Osteoblast (primary cell): ENCODE measurements at places on chromosomes 7 and 10.
A peak's percentile ranks its signal among the peaks of the same experiment; 100 is the strongest.

DNA sequence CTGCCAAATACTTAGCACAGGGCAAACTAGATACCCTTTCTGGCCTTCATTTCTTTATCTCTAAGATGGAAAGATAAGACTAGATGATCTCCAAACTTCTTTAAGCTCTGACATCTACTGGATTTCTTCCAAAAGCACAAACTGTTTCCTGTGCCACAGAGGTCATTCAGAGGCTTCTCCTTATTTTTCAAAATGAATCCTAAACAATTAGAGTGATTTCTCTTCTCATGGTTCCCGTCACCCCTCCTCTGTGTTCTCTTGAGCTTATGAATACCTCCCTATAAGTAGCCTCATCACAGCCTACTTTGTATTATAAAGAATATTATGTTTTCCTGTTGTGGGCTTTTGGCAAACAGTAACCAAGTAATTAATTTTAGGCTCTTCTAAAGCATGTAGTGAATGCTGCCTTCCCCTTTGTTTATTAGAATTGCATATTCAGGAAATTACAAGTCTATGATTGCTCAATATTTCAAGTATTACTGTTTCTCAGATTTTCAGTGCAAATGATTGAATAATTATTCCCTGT lies 179.5 kb downstream of the REEP3 start:
- no peak for DNase-seq

GRCh38 chr10:95306318-95306650 lies 15.5 kb upstream of the PDLIM1 start:
- DNase-seq, result no peak

DNA sequence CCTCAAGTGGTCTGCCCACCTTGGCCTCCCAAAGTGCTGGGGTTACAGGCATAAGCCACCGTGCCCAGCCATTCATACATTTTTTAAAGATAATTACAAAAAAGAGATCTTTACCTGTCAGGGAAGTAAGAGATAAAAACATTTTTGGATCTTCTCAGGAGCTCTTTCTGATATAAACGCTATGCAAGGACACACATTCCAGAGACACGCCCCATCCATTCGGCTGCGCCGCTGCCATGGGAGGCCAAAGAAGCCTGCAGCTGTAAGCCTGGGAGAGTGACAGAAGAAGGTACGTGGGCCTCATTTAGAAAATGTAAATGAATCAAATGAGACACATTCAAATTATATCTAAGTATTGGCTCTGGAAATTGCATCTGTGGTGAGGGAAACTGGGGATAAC lies 85.3 kb downstream of the LYZL1 start:
- DNase-seq, result no peak

DNA sequence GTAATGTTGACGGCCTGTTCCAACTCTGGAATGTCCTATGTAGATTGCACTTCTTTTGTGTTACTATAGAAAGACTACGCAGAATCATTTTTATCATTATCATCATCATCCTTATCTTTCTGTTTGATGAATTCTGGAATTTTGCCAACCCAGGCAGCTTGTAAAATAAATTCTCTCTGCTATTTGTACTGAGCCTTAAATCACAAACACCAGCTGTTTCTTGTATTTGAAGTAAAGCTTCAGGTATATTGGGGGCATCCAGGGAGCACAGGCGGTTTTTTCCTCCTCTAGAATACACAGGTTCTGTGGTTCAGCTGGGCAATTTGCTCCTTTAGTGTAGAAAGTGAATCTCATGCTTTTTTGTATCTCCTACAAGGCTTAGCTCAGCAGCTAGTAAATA lies 14.9 kb upstream of the CPA5 start:
- no peak for DNase-seq

DNA sequence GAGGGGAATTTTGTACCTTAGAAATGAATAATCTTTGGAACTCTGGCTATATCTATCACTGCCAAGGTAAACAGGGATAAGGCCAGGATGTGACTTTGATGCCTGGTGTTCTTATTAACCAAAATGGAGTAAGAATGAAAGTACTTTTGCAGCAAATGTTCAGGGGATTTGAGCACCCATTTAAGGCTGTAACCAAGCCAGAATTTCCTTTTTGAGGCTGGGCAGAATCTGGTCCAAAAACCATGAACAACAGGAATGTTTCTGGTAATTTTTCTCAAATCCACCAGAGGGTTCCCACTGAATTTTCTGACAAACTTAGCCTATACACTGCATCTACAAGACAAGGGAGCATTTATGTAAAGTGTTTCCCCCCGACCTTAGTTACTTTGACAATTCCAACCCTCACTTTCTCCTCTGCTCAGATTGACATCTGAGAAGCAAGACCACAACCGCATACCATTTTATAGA lies 120.6 kb downstream of the BAMBI start:
- no peak for DNase-seq

GRCh38 chr7:41709621-41710020 lies 6.7 kb upstream of the INHBA start:
- peak; percentile 92 for DNase-seq

GRCh38 chr10:132551808-132552130 lies 14.2 kb downstream of the INPP5A start:
- DNase-seq, result no peak

DNA sequence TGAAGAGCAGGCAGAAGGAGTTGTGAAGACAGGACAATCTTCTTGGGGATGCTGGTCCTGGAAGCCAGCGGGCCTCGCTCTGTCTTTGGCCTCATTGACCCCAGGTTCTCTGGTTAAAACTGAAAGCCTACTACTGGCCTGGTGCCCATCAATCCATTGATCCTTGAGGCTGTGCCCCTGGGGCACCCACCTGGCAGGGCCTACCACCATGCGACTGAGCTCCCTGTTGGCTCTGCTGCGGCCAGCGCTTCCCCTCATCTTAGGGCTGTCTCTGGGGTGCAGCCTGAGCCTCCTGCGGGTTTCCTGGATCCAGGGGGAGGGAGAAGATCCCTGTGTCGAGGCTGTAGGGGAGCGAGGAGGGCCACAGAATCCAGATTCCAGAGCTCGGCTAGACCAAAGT lies 1.5 kb downstream of the CHPF2 start:
- peak; percentile 30 for DNase-seq

DNA sequence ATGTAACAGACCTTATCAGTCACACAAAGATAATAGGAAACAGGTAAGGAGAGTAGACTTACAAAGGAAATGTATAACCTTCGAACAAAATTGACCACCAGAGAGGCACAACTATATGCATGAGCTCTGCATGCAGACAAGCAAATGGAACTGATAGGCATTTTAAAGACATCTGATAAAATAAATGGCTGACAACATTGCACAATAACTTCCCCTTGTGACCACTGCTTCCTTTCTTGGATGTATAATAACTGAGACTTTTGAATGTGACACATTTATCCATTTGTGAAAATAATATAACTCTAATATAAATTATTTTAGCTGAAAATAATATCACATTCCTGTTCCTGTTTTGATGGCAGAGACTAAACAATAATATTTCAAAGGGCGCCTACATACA lies 654.2 kb upstream of the STEAP1 start:
- no peak for DNase-seq

DNA sequence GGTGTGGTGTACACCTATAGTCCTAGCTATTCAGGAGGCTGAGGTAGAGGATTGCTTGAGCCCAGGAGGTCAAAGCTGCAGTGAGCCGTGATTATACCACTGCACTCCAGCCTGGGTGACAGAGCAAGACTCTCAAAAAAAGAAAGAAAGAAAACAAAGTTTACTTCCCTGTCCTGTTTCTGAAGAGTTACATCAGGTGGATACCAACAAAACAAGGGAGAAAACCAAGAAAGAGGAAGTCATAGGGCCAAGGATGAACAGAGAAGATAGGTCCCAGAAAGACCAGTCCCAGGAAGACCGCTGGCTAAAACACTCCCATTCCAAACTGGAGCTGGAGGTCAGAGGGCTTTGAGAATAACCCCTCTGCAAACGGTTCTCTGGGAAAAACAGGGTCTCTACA lies 13.5 kb downstream of the MACROH2A2 start:
- DNase-seq, result no peak

GRCh38 chr7:105149827-105150226 lies 135.8 kb downstream of the KMT2E start:
- DNase-seq, result peak; percentile 47

- DNase-seq, result no peak
These were observed 281.6 kb upstream of the ZMIZ1 start for GRCh38 chr10:78787125-78787524.

GRCh38 chr7:130701650-130702049 lies 15.3 kb upstream of the TSGA13 start:
- no peak for DNase-seq

DNA sequence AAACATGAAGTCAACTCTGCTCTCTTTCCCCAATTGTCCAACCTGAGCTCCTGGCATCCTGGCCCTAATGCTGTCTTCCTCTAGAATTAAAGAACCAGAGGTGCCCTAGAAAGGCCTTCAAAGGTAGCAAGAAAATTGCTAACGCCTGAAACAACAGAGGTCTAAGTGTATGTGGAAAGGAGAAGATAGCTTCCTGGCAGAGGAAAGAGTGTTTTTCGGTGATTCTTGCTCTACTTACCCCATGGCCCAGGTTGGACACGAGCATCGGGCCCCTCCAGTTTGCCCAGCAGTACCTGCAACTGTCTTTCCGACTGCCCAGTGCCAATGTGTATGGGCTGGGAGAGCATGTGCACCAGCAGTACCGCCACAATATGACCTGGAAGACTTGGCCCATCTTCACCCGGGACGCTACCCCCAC lies 22.2 kb downstream of the MGAM2 start:
- no peak for DNase-seq

GRCh38 chr10:62037166-62037831 lies 135.8 kb downstream of the ARID5B start:
- peak; percentile 41 for DNase-seq

DNA sequence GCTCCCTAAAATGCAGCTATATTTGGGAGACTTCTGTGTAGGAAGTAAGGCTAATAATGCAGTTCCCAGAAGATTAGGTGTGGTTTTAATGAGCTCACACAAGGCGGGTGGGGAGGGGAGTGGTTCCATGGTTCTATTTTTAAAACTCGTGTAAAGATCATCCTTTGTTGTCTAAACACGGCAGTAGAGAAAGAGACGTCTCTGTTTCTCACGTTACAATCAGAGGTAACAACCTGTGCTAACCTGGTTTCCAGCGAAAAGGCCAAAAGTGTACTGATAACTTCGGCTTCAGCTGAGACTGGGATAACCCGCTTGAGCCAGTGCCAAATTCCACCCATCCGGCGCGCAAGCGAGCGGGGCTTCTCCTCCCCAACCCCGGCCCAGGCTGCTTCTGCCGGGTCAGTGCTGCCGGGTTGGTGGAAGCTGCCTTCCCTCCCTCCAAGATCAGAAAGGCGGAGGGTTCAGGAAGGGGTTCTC lies 2.5 kb upstream of the MAP3K8 start:
- peak; percentile 76 for DNase-seq

DNA sequence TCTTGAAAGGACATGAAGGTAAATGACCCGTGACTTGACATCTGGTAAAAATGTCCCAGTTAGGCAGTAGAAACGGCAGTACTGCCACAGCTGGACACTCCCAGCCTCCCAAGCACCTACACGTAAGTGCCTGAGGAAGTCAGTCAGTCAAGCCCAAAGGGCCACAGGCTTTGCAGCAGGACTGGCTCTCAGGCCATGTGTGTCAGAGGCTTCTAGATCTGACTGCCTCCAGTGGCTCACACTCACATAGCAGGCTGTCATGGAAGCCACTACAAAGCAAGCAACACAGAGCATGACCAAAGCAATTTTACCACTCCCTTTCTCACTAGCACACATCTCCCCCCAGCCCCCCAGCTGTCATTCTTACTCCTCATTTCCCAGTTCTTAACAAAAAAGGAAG lies 17.8 kb upstream of the CCNJ start:
- no peak for DNase-seq

DNA sequence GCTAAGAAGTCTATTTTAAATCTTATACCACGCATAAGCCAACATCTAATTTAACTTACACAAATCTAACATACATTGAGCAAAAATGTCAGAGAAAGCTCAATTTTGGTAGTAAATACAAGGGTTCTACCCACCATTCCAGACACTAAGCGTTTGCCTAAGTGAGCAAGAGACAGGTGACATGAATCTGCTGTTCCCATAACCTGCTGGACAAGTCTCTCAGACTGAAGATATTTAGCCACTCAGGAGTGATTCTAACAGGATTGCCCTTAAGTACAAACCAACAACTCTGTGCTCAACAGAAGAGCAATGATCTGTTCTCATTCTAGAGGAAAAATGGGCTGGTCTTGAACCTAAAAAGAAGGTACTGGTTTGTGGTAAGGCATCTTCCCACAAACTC lies 18.8 kb downstream of the EZH2 start:
- DNase-seq, result no peak

- DNase-seq, result no peak
These were observed 57.0 kb upstream of the GLCCI1 start for GRCh38 chr7:7911369-7912123.

DNA sequence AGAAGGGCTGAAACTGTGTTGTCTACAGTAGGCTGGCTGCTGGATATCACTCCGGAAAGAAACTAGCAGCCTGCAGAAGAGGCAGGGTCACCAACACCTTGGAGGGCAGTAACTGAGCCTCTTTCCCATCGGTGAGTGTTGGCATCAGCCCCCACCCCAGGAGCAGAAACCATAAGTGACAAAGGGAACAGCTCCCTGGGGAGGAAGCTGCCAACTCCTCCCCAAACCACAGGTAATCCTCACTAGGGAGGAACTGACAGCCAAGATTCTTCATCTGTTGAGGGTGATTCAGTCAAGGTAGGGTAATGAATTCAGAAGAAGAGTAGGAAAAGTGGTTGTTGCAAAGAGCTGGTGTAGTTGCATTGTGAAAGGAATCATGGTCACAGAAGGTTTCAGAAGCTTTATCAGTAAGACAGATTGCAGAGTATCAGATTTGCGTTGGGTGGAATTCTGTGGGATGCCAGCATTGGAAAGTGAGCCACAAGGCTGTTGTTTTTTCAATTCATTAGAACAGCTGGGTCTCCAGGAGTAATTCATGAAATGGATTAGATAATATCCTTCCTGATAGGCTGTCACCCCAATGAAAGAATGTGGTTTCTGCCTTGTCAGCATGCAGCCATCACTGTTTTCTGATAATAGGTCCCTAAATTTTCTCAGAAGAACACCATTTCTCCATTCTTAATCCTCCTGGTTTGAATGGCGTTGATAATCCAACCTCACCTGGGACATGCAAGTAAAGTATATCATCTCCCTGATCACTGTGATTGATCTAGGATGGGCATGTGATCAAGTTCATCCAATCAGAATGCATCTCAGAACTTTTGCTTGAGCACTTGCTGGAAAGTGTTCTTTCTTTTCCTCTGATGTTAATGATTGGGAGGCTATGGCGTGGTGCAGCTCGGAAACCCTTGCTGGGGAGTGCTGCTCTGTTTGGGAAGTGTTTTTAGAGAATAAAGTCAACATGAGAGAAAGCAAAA lies 75.0 kb upstream of the CTBP2 start:
- no peak for DNase-seq

DNA sequence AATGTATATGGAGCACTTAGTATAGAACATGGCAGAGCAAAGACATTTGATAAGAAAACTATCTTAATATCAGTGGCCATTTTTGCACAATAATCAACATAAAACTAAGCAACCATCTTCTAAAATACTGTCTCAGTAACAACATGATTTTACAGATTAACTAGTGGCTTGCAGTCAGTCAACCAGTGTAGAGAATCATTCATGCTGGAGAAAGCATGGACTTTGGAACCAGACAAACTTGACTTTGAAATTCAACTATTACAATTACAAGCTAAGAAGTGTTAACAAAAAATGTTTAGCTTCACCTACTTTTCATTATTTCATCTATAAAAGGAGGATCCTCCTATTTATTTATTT lies 27.7 kb downstream of the CUBN start:
- DNase-seq, result no peak
